Erythroblast (primary cell): ENCODE measurements at places on chromosomes 3 and 15.

GRCh38 chr15:89728254-89728653 is 22.8 kb downstream of the MESP1 start:
- no peak for DNase-seq

GRCh38 chr3:14538451-14539088 is 1.6 kb downstream of the GRIP2 start:
- DNase-seq, result peak; percentile 17

- no peak for DNase-seq
Measured at GRCh38 chr3:8741581-8742261, 8.1 kb downstream of the CAV3 start.

DNA sequence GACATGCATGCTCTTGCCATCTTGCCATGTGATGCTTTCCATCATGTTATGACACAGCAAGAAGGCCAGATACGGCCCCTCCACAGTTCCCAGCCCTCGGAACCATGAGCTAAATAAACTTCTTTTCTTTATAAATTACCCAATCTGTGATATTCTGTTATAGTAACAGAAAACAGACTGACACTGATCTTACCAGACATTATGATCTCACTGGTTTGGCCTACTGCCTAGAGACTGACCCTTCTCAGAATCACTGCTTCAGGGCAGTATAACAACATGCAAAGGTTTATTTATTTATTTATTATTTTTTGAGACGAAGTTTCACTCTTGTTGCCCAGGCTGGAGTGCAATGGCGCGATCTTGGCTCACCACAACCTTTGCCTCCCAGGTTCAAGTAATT is 14.0 kb downstream of the ZNF619 start:
- DNase-seq, result no peak

DNA sequence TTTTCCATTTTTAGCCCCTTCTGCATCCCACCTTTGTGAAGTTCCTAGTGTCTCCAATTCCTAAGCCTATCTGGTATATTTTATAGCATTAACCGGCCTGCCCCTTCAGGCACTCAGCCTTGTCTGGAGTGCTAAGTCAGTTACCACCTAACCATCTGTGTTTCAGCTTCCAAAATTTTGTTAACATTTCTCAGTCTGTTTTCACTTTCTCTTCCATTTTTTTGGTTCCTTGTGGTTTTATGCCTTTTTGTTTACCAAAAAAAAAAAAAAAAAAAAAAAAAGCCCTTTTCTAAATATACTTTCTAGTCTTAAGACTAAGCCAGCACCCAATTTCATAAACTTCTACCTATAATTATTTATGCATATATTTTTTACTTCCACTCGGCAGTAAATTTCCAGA is 92.4 kb downstream of the CSNK1G1 start:
- DNase-seq, result no peak

DNA sequence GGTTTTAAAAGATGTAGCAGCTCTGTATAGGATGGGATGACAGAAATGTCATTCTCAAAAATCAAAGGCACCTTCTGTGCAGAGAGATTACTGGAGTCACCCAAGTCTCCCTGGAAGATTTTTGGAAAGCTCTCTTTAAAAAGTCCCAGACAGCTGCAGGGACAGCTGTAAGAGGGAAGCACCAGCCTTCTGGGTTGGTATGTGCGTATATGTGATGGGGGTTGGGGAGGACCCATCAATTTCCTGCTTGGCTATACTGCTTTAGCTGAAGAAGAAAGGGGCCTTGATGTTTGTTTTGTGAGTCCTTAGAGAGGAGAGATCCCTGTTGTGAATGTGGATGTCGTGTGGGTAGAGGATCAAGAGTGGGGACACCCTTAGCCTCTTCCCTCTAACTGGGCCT is 5.4 kb upstream of the SEC11A start:
- no peak for DNase-seq

DNA sequence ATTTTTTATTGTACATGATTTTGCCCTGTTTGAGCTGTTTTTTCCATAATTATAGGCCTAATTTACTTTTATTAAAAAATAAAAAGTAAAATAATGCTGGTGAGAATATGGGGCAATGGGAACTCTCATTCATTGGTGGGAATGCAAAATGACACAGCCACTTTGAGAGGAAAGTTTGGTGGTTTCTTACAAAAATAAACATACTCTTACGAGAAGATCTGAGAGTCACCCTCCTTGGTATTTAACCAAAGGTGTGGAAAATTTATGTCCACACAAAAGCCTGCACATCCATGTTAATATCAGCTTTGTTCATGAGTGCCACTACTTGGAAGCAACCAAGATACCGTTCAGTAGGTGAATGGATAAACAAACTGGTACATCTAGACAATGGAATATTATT is 9.8 kb downstream of the MUC13 start:
- no peak for DNase-seq

GRCh38 chr15:84725001-84725491 is 9.1 kb upstream of the SEC11A start:
- no peak for DNase-seq

GRCh38 chr3:189941679-189942078 is 179.0 kb downstream of the P3H2 start:
- no peak for DNase-seq

- no peak for DNase-seq
Measured at GRCh38 chr3:46981932-46982471, 2.5 kb downstream of the NBEAL2 start.

DNA sequence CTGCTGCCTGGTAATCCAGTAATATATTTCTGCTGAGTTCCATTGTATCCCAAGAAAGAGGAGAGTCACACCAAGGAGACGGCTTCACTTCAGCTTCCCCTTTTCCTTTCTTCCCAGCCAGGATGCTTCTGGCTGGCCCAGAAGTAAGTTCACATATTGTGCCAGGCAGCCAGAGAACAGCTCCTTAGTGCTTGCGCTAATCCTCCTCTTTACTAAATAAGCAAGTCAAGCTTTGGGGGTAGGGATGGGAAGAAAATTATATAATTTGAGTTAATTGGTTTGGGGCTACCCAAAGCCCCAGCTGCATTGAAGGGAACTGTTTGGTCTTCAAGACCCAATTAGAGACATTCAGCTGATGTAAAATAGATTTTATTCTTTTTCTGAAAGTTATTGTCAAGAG is 218.8 kb upstream of the HES1 start:
- no peak for DNase-seq

DNA sequence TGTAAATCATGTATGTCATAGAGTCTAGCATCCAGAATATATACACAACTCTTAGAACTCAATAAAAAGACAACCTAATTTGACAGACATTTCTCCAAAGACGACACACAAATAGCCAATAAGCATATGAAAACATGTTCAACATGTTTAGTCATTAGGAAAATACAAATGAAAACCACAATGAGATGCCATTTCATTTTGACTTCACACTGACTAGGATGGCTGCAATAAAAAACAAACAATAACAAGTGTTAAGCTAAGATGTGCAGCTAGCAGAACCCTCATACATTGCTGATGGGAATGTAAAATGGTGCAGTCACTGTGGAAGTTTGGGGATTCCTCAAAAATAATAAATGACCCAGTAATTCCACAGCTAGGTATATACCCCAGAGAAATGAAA is 16.4 kb downstream of the SPG11 start:
- DNase-seq, result no peak

DNA sequence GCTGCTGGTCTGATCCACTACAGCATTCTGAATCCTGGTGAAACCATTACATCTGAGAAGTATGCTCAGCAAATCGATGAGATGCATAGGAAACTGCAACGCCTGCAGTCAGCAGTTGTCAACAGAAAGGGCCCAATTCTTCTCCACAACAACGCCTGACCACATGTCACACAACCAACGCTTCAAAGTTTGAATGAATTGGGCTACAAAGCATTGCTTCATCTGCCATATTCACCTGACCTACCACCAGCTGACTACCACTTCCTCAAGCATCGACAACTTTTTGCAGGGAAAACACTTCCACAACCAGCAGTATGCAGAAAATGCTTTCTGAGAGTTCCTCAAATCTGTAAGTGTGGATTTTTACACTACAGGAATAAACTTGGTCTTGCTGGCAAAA is 54.7 kb upstream of the C2CD4B start:
- DNase-seq, result no peak

DNA sequence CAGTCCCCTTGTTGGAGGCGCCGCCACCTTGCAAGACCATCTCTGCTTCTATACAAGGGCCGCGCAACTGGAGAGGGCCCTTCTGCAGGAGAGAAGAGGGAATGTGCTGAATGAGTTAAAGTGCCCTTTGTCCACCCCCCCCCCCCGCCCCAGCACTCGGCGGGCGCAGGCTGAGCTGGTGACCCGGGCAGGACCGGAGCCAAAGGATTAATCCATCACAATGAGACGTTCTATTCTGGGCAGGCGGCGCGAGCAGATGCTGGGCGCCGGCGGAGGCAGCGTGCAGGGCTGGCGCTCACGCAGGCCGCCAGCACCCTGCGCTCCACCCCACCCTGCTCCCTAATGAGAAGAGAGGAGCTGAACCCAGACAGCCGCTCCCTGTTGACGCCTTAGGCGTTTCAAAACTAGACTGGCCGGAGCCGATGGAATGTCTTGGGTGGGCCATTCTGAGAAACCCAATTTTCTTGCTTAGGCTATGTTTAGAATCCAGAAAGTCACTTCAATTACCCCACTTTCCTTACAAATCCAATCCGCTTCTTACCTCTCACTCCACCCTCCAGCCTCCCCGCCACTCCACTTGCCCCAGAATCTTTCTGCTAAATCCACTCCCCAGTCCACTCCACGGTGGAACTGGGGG is 32.9 kb downstream of the GJD2 start:
- DNase-seq, result no peak
